ENCODE measurements at places on chromosomes 1 and 21. TPM values are rescaled to one million over a fixed set of nuclear protein-coding genes. Genes with fewer than 3 reads are reported as not detected.

Gene IFI6
- total RNA-seq: 500 TPM

Gene FALEC
- 1.9 TPM for total RNA-seq

GRCh38 chr1:159342761-159343425, 40.8 kb downstream of the FCER1A start:
- no peak for DNase-seq

Gene G0S2
- 4.1 TPM for total RNA-seq

All from mesothelial cell of epicardium (in vitro differentiated cells).